Fibroblast of skin of back (primary cell): ENCODE measurements at places on chromosomes 6 and 20.

DNA sequence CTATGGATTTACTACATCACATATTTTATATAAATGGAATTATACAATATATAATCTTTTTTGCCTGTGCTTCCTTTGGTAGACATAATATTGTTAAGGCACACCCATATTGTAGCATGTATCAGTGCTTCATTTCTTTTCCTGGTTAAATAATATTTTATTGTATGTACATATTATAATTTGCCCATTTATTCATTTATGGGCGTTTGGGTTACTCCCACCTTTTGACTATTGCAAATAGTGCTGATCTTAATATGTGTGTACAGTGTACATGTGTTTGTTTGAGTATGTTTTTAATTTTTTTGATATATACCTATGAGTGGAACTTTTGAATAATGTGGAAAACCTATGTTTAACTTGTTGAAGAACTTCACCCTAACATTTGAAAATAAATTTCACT, 804.2 kb downstream of the DHX35 start:
- no peak for DNase-seq

DNA sequence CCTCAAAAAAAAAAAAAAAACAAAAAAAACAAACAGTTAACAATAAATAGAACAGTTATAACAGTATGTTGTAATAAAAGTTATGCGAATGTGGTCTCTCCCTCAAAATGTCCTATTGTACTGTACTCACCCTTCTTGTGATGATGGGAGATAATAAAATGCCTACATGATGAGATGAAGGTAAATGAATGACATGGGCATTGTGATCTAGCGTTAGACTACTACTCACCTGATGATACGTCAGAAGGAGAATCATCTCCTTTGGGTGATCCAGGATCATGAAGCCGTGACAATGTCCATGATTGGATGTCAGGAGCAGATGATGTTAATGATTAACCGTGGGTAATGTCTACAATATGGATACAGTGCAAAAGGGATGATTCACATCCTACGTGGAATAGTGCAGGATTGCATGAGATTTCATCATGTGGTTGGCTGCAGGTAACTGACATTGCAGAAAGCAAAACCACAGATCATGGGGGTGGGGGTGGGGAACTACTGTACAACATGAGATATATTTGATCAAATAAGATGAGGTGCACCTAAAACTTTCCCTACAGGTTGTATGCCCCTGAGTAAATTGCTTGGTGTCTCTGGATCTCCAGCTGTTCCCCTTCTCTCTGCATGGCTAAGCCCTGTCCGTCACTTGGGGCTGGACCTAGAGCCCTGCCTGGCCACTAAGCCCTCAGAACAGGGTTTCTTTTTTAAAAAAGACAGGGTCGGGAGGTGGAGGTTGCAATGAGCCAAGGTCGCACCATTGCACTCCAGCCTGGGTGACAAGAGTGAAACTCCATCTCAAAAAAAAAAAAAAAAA, 6.2 kb upstream of the RBCK1 start:
- peak; percentile 53 for DNase-seq

DNA sequence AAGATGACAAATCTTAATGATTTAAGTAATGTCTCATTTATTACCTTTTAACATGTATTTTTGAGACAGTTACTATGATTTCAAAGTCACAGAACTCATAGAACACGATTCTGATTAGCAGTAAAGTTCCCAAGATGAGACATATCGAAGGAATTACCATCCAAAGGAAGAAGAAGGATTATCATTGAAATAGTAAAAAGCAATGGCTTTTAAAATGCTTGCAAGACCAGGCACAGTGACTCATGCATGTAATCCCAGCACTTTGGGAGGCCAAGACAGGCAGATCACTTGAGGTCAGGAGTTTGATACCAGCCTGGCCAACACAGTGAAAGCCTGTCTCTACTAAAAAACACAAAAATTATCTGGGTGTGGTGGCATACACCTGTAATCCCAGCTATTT, 219.2 kb downstream of the KHDC1L start:
- no peak for DNase-seq

DNA sequence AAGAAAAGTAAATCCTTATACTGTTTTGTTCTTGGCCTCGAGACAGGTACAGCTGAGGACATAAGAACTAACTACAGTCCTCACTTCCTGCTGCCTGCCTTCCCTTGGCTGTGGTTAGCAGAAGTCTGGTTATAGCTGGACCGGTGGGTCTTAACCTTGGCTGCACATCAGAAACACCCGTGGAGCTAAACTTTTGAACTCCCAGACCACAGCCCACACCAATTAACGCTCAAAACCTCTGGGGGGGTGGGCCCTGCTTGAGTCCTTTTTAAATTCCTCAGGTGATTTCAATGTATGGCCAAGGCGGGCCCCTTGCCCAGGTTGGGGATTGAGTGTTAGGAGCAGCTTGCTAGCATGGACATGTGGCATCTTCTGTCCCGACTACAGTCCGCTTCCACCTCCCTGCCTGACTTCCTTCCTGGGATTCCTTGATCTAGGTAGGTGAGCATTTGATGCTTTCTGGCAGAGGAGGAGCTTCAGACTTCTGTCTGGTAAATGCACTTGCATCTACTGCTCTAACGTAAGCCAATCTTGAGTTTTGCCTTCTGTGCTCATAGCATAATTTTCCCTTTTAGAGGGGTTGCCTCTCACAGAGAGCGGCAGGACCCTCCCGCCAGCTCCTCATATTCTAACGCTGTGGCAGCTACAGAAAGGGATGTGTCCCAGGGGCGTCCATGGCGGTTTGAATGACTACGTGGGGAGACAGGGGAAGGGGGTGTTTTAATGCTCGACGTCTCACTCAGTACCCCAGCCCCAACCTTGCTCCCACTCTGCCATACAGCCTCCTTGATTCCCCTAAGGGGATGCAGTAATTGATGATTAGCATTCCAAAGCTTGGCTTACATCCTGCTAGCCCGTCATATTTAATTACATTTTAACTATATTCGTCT, 390.1 kb downstream of the ZFAND3 start:
- no peak for DNase-seq

GRCh38 chr20:47283411-47283810, 73.1 kb downstream of the ZMYND8 start:
- no peak for DNase-seq

DNA sequence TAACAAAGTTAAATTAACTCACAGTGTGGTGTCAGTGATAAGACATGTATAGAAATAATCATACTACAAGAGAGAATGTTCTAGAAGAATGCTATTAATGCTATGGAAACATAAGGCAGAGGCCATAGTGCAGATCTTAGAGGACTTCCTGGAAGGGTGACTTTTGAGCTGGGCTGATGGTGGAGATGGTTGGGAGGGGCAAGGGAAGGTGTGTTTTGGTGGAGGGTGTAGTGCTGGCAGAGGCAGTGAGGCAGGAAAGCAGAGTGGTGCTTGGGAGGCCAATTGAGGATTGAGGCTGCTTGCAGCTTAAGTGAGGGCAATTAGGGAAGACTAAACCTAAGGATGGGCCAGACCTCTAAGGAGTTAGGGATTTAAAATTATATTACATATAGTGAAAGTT, 58.5 kb upstream of the FNDC1 start:
- no peak for DNase-seq

GRCh38 chr6:76683985-76684384, 611.5 kb upstream of the IMPG1 start:
- DNase-seq: no peak

DNA sequence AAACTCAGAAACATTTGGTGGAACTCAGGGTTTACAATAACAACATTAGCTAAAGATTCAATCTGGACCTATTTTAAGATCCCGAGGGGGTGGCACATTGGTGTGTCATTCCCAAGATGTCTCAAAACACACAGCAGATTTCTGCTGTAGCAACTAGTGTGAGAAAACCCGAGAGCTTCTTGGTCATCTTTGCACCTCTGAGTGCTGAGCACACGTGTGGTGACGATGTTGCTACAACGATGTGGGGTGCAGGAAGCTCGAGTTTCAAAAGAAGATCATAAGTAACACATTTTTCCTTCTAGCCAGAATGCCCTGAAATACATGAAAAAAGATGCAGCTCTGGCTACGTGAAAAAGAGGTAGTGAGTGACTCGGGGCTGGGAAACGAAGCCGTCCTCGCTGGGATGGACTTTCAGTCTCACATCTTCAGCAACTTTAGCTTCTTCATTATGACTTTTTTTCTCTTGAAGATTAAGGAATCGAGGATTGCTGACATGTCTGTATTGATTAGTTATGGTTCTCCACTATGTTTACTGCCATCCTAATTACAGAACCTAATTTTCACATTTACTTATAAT, 1.5 kb downstream of the RAMACL start:
- DNase-seq: peak; percentile 79

- no peak for DNase-seq
Observed at GRCh38 chr6:162249907-162250642, 477.5 kb downstream of the PRKN start.

GRCh38 chr20:17316316-17317038, 89.6 kb downstream of the PCSK2 start:
- no peak for DNase-seq

- peak; percentile 9 for DNase-seq
Observed at GRCh38 chr20:20549267-20549612, 163.2 kb downstream of the RALGAPA2 start.

- no peak for DNase-seq
Observed at GRCh38 chr20:51512645-51513044, 29.9 kb downstream of the NFATC2 start.

DNA sequence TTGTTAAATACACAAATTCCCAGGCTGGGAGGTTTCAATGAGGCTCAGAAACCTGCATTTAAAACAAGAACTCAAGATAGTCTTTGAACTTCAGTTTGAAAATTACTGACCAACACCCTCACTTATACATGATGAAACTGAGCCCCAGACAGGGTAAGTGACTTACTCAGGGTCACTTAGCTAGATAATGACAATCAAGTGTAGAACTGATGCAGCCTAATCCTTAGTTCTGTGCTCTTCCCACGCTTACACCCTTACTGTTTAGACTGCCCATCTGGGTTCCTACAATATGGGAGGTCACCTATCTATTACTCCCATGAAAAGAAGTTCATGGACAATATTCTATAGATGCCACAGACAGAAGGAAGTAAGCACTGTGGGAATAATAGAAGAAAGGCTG, 24.5 kb upstream of the FAM135A start:
- no peak for DNase-seq

DNA sequence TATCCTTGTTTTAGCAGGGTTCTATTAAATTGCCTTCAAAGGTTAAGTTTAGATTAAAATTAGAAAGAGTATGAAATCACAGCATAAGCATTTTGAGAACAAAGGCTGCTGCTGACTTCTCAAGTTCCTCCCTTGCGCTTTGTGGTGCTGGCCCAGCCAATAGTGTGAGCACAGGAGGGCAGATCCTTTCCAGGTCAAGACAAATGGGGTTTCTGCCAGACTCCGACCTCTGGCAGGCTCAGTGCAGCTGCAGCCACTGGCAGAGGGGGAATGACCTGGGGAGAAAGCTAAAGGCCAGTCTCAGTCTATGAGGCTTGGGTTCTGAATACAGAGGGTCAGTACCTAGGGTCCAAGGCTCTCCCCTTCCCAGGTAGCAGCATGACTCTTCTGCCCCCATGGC, 27.0 kb downstream of the CLIC5 start:
- no peak for DNase-seq

DNA sequence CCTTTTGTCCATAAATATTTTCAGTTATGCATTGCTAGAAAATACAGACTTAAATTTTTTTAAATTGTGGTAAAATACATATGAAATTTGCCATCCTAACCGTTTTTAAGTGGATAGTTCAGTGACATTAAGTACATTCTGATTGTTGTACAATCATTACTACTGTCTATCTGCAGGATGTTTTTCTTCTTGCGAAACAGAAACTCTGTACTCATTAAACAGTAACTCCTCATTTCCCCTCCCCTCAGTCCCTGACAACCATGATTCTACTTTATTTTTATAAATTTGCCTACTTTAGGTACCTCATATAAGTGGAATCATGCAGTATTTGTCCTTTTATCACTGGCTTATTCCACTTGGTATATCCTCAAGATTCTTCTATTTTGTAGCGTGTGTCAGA, 21.3 kb downstream of the TAF11 start:
- DNase-seq: no peak

DNA sequence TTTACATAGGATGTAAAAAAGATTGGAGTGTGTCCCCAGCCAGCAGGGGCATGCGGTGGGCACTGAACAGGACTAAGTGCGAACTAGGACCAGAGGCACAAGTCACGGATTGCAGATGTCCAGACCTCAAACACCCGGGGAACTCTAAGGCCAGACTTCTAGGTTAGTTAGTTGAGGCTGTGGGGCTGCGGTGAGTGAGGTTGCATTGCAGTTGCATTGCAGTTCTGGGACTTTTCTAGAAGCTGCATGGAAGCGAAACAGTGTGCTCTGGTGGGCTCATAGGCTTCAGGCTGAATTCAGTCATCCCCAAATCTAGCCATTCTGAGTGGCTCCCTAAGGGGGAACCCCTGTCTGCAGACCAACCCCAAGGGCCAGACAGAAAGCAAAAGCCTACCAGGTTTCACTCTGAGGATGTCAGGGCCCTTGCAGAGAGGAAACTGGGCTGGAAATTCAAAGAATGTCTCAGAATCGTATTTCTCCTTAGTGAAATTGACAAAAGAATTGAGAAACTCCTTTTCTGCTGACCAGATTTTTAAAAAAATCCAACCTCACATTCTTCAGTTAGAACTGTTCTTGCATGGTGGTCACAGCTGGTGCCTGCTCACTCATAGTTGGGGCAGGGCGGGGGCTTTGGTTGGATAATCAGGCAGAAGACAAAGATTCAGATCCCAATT, 182.8 kb downstream of the ZDHHC14 start:
- DNase-seq: no peak

- DNase-seq: peak; percentile 18
Observed at GRCh38 chr6:119881416-119881815, 531.9 kb upstream of the MAN1A1 start.

DNA sequence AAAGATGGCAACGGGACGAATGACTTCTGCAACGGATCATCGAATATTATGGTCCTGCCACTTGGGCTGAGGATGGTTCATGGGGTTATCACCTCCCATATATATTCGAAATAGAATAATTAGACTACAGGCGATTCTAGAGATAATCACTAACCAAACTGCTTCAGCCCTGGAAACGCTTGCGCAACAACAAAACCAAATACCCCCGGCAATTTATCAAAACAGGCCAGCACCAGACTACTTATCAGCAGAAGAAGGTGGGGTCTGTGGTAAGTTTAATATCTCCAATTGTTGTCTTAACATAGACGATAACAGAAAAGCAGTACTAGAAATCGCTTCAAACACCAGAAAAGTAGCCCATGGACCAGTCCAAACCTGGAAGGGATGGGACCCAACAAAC, 31.0 kb upstream of the ULBP3 start:
- DNase-seq: no peak

DNA sequence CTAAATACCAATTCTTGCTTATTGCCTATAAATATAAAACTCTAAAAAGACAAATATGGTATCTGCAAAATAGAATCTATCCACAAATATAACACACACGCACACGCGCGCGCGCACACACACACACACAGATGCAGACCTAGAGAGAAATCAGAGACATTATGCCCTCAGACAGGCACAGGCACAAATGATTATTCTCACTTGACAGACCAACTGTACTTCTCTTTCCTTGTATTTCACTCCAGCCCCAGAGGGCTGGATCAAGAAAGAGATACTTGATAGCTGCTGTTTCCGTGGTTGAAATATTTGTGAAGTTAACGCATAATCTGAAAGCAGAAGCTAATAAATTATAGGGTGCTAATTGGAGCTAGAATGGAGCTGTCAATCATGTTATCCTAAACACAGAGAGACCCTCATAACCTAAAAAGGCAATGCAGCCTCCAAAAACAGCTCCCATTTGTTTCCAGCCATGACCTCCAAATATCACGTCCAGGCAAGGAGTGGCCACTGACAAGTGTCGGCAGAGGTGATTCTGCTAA, 11.5 kb downstream of the VGLL2 start:
- no peak for DNase-seq
